Hypothalamus (tissue), 51 donors: ENCODE measurements at places on chromosomes 6 and 20.

DNA sequence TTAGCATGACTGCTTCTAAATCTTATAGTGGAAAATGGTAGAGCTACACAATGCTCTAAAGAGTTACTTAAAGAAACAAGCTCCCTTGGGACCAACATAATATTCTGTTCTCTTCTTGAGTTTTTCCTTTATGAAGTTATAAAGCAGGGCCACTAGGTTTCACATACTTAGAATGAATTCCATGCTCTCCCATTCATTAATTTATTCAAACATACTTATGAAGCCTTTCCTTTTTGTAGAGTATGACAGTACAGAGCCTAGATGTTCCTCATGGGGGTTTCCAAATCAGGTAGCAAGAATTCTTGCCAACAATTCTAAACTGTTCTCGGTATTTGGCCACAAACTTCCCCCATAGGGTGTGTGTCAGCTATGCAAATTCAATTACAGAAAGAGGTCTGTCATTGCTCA lies 20.6 kb upstream of the FABP7 start:
- DNase-seq, result no peak

- no peak for DNase-seq
These were observed 1.5 kb upstream of the NINL start for GRCh38 chr20:25586877-25587276.

DNA sequence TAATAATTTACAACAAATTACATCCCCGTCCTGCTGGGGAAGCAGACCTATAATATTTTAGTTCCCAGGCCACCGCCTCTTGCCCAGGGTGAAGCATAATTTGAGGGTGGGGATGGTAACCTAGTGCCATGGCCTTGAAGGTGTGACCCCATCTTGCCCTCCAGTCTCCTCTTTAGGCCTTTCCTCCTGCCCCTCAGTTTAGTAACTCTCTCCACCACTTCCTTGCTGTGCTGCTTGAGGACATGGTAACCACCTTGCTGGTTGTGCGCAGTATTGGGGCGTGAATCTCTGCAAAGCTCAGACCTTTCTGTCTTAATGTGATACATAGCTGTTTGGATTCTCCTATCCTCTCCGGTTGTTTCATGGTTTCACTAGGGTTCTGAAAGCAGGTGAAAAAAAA lies 16.6 kb downstream of the SNX9 start:
- DNase-seq, result no peak

DNA sequence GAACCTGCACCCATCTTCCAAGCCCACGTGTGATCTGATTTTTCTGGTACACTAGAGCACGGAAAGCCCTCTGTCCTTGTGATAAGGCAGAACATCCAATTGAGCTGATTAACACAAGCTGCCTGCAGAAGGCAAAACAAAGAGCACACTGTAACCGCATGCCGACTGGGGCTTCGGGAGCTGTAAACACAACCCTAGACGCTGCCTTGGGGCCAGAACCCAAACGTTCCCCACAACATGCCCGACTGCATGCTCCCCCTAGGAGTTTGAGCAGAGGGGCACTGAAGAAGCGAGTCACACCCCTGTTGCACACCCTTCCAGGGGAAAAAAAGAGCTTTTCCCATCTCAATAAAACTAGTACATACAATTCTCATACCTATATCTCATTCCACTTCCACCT lies 470.7 kb downstream of the HTR1B start:
- DNase-seq, result no peak

DNA sequence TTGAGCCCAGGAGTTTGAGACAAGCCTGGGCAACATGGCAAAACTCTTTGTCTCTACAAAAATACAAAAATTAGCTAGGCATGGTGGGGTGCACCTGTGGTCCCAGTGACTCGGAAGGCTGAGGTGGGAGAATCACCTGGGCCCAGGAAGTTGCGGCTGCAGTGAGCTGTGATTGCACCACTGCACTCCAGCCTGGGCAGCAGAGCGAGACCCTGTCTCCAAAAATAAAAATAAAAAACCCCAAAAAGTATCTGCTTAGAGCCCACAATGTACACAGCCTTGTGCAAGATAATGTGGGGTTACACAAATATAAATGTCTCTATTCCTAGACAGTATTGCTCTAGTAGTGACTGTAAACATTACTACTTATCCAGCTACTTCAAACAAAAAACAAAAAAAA lies 5.9 kb downstream of the ESF1 start:
- DNase-seq, result no peak

GRCh38 chr6:165880686-165881085 lies 217.6 kb upstream of the PDE10A start:
- DNase-seq, result no peak

DNA sequence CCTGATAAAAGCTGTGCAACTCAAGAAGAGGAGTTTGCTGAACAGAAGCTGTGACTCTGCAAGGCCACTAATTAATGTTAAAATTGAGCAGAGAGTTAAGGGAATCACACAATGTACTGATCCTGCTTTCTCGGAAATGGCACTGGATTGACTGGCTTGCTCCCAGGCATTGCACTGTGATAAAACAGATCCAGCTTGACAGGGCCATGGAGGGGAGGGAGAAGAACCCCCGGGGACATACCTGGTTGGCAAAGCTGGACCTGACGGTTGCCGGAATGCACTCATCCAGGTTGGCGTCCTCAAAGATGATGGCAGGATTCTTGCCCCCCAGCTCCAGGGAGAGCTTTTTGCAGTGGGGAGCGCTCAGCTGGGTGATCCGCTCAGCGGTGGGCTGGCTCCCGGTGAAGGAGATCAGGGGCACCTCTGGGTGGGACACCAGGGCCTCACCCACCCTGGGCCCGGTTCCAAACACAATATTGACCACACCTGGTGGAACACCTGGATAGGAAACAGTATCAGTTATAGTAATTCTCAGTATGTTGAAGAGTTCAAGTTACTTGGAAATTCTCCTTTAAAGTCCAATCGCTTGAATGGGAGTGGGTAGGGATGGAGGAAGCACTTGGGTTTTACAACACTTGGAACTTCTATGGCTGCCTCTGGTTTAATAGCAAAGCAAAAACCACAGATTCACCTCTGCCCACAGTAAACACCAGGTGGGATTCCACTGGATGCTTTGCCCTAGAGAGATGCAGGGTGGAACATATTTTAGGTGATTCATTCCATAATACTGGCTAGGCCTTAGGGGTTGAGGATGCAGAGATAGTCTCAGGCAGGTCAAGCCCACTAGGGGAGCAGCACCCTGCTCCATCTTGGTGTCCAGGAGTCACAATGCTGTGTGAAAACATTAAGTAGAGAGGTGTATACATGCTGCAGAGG lies 17.1 kb downstream of the ALDH8A1 start:
- no peak for DNase-seq

- no peak for DNase-seq
These were observed 3.0 kb upstream of the WFDC10A start for GRCh38 chr20:45626540-45626939.

- no peak for DNase-seq
These were observed 381.8 kb downstream of the CDKAL1 start for GRCh38 chr6:20916086-20916485.

GRCh38 chr6:162474722-162475121 lies 252.8 kb downstream of the PRKN start:
- no peak for DNase-seq

DNA sequence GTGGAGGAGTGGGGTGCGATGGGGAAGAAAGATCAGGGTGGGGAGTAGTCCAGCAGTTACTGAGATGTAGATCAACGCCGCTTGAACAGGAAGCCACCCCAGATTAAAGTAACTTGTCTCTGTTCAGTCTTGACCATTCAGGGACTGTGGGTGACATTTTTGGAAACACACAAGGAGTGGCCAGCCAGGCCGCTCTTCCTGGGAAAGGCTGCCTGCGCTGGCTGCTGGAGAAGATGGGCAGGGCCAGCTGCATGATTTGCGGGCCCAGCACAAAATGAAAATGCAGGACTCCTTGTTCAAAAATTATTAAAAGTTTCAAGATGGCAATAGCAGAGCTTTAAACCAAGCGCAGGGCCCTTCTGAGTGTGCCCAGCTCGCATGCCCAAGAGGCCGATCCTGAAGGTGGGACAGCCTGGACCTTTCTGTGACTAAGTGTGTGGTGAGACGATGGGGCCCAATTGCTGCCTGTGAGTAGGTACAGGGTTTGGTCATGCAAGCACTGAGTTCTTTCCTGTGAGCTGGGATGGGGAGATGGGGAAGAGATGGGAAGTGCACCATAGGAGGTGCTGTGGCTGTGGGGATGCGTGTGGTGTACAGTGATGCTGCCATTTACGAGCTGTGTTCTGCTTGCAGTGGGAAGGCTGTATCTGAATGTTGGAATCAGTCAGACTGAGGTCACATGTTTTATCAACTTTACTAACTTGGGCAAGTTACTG lies 51.3 kb downstream of the DAAM2 start:
- DNase-seq, result no peak

DNA sequence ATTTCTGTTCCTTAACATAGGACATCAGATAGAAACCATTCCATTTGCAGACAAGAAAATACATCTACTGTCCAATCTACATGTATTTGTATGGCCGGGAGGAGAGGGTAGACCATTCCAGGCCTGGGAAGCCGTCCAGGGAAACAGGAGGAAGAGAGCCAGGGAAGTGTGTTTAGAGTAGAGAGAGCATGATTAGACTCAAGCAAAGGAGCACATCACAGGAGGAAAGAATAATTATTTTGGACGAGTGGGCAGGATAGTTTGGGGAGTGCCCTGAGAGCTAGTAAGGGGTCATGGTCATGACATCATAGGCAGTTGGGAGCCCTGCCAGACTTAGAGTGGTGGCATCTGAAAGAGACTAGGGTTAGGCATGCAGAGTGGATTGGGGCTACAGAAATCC lies 250.0 kb downstream of the HIVEP2 start:
- no peak for DNase-seq

DNA sequence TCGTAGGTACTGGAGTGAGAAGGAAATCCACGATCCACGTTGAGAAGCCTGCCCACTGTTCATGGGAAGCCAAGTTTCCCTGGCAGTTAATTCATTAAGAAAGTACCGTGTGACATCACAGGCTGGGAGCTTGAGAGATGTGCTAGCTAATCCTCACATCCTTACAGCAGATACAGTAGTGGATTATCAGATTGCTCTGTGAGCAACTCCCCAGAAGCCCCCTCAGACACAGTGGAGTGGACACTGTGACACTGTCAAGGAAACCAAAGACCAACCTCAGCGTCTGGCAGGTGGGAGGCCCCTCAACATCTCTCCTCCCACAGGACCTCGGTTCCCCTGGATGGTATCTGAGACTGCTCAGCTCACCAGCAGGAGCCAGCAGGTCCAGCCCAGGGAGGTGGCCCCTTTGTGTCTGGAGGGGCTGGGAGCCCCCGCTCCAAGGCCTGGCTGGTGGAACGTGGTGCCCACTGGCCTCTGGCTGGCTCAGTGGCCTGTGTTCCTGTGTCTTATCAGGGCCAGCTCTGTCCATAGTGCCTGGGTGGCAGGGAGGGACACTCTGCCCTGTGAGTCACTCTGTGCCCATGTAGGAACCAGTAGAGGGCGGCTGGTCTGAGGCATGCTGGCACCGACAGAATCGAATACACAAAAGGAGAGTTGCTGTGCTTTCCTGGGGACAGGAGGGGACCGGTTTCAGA lies 7.2 kb downstream of the PYGB start:
- peak; percentile 46 for DNase-seq

DNA sequence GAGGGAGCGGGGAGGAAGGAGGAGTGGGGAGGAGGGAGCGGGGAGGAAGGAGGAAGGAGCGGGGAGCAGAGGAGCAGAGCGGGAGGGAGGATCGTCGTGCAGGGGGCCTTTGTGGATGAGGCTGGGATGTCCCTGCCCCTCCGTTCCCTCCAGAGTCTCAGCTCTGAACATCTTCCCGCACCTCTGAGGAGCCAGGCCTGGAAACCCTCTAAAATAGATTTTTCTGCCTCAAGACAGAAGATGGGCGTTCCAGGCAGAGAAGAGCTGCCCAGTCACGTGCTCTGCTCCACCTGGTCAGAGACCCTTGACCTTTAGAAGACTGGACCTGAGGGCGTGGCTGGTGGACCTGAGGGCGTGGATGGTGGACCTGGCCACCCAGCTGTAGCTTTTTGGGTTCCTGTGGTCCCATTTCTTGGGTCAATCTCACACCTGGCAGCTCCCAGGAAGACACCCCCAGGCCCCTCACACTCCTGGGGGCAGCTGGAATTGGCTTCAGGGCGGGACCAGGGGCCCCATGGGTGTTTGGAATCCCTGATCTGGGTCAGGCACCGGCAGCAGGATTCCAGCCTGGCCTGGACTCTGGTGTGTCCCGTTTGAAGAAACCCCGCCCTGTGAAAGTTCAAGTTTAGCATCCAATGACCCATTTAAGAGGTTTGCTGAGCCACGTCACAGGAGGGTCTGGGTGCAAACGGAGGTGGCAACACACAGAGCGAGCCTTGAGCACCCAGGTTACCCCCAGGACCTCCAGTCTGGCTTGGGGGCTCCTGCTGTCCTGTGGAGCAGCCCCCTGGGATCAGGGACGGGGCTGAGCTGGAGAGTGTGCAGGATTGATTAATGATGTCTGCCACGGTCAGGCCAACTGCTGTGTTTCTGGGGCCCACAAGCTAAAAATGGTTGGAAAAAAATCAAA lies 96.9 kb upstream of the BHLHE23 start:
- no peak for DNase-seq
